Smooth muscle cell of the coronary artery (primary cell): ENCODE measurements at places on chromosomes 5 and 9. TPM values are rescaled to one million over a fixed set of nuclear protein-coding genes. Genes with fewer than 3 reads are reported as not detected.

PCDHB14 gene
- 0.59 and 2.1 TPM in 2 replicates for total RNA-seq

DBH gene
- total RNA-seq, result not detected in 2 replicates

PTGES2 gene
- total RNA-seq, result 69.7 and 112 TPM in 2 replicates

GABRA6 gene
- total RNA-seq, result not detected in 2 replicates

TRPM6 gene
- under 0.01 TPM in 1 of 2 replicates, not detected in the other for total RNA-seq

GDA gene
- not detected in 2 replicates for total RNA-seq

FOXD4L3 gene
- 0.08 TPM in 1 of 2 replicates, not detected in the other for total RNA-seq

CLIC3 gene
- 1.3 and 4.6 TPM in 2 replicates for total RNA-seq

SMIM33 gene
- not detected in 2 replicates for total RNA-seq

ZNF454 gene
- 1.4 and 2.8 TPM in 2 replicates for total RNA-seq

PCDHA12 gene
- total RNA-seq, result 0.15 and 0.59 TPM in 2 replicates
